ENCODE measurements at places on chromosomes 4 and X.
A peak's percentile ranks its signal among the peaks of the same experiment; 100 is the strongest.

- no peak for DNase-seq
Measured at GRCh38 chr4:186878203-186878776, 154.6 kb upstream of the FAT1 start.

DNA sequence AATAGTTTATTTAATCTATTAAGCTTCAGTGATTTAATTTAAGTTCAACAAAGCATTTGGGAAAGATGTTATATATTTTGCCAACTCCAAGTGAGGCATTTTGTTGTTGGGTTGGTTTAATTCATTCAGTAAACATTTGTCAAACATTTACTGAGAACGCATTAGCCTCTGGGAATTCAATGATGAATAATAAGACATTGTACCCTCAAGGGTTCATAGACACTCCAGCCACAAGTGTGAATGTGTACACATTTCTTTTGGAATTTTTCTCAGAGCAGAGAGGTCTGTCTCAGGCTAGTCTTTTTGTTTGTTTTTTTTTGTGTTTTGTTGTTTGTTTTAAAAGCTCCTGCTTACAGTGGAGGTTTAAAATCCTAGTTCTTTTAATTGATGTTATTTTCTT lies 203.9 kb downstream of the SOWAHB start:
- DNase-seq, result no peak

DNA sequence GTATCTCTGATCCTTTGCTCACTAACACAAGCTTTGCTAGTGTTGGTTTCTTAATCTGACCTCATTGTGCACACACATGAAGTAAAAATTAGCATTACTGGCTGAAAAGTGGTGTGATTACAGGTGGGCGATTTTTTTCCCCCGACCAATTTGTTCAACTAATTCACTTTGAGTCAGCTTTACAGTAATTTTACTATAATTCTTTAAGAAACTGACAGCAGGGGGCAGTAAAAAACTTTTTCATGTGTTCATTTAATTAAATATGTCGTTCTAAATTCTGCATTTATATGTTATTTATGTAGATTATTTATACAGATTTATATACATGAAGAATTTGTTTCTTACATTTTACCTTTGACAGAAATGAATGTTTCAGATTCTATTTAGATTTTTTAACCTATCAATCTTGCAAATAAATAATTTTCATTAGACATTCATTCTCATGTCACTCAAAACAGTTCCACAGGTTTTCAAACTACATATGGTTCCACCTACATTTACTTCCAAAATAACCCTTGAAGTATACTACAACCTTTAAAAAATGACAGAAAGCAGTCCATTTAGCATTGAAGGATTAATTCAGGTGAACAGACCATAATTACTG lies 17.5 kb downstream of the PALLD start:
- DNase-seq, result no peak

GRCh38 chrX:119399772-119400101 lies 601 bp downstream of the SLC25A43 start:
- no peak for DNase-seq

- DNase-seq, result no peak
Measured at GRCh38 chr4:104206784-104207183, 287.9 kb downstream of the CXXC4 start.

GRCh38 chrX:39162322-39162735 lies 361.1 kb downstream of the MID1IP1 start:
- no peak for DNase-seq

DNA sequence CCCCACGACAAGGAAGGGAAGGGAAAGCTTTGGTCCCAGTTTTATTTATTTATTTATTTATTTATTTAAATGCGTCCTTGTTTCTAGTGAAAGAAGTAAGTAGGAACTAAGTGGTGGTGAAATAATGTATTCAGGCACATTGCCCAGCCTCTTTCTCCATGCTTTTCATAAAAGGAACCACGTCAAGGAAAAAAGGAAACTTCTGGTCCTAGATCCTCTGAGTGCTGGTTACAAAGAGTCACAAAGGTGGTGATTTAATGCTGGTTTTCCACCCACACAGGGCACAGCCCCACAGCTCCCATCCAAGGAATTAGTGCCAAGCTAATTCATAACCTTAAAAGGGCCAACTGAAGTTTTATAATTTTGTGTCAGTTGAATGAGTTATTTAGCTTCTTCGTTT lies 206.6 kb upstream of the GYPA start:
- no peak for DNase-seq

DNA sequence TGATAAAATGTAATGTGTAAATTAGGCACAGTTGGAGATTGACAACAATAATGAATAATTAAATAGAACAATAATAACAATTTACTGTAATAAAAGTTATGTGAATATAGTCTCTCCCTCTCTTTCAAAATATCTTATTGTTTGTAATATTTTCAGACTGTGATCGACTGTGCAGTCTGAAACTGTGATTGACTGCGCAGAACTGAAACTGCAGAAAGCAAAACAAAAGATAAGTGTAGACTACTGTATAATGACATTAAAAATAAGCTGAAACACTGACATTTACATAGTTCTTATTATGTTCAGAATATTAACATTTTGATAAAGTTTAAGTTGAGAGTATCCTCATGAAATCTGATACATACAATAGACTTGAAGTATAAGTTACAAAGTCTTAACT lies 371.0 kb downstream of the CCSER1 start:
- DNase-seq, result no peak

GRCh38 chr4:8831221-8832112 lies 40.2 kb downstream of the HMX1 start:
- DNase-seq, result peak; percentile 31

- no peak for DNase-seq
Measured at GRCh38 chr4:188396037-188396436, 256.8 kb downstream of the TRIML1 start.

- no peak for DNase-seq
Measured at GRCh38 chr4:76058302-76058701, 16.2 kb upstream of the ART3 start.

DNA sequence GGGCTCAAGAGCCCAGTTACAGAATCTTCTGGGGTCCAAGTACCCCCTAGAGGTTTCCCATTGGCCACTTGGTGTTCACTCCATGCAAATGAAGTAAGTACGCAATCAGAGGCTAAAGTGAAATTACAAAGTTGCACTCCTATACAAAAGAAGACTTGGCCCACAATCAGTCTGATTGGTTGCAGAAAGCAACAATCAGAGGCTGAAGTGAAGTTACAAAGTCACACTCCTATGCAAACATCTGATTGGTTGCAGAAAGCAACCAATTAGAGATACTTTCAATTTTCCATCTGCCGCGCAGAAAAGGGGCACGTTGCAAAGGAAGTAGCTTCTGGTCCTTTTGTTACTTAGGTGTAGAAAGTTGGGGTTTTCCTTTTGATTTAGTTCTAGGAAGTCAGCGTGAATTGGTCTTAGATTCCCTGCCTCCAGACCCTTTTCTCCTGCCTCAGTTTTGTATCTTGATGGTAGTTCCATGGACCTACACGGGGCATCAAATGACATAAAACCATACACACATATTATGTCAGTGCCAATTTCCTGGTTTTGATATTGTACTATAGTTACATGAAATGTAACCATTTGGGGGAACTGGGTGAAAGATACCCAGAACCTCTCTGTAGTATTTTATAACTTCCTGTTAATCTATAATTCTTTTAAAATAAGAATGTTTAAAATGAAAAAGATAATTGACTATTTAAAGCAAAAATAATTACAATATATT lies 12.4 kb upstream of the PIN4 start:
- DNase-seq, result no peak

DNA sequence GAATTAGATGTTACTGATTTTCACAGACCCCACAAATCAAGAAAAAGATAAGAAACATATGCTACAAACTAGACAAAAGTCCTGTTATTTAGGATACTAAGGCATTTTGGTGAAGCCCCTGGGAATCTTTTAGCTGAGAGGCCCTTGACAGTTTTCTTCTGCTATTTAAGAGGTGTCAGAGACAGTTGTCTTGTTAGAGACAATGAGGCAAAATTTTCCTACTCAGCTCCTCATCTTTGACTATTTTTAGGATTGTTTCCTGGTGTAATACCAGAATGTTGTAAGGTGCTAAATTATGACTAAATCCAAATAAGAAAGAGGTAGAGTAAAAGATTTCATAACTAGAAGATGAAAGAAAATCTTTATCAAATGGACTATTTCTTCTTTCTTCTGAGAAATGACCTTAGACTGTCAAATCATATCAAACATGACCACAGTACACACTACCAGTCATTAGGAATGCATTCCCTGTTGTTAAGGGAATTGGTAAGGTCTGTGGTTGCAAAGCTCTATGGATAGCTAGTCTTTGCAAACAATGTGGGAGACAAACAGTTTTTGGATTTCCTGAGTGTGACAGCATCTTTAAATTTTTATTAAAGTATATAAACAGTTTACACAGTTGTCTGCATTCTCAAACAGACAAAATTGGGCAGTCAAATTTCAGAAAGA lies 926.1 kb downstream of the ADGRL3 start:
- DNase-seq, result no peak

- DNase-seq, result no peak
Measured at GRCh38 chrX:56564921-56565840, 1.8 kb downstream of the UBQLN2 start.

DNA sequence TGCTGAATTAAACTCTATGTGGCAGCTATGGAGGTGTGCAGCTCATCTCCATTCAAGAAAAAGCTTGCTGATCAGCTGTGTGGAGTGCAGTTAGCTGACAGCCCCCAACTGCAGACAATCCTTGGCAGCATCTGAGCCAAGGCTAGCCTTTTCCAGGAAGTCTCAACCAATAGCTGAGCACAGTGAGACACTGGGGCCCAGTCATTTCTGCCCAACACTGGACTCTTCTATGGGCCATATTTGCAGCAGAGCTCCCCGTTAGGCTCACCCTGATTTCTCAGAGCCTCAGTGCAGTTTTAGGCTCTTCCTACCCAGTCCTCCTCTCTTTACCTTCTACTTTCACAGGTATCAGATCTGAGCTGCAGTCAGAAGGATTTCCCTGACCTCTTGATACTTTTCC lies 12.9 kb downstream of the DDX53 start:
- DNase-seq, result no peak

- DNase-seq, result no peak
Measured at GRCh38 chrX:67587946-67588624, 44.3 kb downstream of the AR start.

DNA sequence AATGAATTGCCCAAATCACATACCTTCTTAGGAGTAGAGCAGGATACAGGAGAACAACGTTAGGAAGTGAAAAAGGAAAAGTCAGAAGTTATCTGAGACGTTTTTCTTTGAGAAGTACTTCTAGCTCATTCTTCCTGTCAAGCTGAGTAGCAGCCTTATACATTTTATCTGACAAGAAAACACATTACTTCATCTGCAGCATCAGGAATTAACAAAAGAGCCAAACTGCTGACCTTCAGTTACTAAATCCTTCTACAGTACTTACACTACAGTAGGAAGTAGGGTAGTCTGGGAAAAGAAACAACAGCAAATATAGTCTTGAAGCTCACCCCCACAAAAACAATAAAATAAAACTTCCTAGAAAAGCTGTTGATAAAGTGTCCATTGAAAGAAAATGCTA lies 57.0 kb downstream of the ATP11C start:
- no peak for DNase-seq

DNA sequence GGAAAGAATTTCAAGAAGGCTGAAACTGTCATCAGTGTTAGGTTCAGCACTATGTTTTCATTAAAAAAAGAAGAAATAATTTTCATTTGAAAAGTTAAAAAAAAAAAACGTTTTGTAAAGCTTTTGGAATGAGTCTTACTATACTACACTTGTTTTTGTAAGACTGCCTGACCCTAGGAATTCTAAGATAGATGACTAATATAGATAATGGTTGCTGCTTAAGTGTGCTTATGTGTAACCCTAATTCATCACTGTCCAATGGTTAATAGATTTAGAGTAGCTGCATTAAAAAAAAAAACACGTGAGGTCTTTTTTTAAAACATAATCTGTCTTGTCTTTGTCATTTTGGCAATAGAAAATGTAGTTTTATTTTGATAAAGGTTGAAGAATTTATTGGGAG lies 323.2 kb downstream of the IL1RAPL1 start:
- DNase-seq, result no peak

- no peak for DNase-seq
Measured at GRCh38 chr4:10139518-10139917, 22.9 kb upstream of the WDR1 start.

GRCh38 chrX:115702982-115703381 lies 142.0 kb downstream of the PLS3 start:
- DNase-seq, result no peak

DNA sequence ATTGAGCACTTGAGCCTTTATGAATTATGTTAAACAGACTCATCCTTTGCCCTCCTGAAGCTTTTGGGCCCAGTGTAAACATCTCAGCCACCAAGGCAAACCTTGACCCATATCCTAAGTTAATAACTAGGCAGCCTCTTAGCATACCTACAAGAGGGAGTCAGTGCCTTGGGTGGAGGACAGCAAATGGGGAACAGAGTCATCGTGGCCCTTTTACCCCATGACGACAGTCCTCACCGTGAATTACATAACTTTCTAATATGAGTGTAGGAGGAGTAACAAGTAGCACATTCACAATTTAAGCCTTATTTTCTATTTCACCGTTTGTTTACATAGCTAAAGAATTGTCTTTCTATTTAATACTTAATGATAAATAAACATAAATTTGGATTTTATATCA lies 16.8 kb downstream of the CLDN22 start:
- no peak for DNase-seq

DNA sequence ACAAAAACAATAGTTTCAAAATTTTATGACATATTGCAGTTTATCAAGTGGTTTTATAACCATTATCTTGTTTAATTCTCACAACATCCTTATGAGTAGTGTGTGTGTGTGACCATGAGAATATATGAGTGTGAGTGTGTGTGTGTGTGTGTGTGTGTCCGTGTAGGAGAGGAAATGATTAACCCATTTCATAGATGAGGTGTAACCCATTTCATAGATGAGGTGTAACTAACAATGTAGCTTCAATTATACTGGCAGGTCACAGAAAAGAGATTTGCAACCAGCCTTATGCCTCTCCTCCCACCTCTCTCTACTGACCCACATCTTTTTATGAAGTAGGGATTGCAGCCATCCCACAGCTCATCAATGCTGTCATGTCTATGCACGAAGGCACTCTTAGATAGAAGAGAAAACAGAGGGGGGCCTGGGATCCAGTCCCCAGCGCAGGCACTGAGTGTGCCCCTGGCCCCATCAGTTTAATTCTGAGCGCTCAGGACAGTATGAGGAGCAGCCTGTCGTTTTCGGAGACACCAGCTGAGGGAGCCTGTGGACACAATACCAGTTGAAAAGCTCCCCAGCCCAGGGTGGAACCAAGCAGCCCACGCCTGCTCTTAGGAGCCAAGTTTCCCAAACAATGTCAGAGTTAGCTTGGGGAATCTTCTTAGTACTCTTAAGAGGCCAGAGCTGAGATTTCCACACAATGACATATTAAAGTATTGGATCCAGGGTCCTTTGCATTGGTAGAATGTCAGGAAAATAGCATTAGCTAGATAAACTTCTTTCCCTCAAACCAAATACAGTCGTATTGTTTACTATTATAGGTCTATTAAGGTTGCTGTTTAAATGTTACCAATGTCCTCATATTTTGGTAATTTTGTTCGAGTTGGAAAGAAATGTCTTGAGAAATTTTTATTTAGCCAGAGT lies 88.6 kb downstream of the PALLD start:
- DNase-seq, result peak; percentile 87

GRCh38 chr4:6719611-6720179 lies 3.7 kb downstream of the BLOC1S4 start:
- no peak for DNase-seq
